ENCODE measurements at places on chromosomes 11 and 22. TPM values are rescaled to one million over a fixed set of nuclear protein-coding genes. Genes with fewer than 3 reads are reported as not detected.

TP53AIP1 gene
- not detected for total RNA-seq

TNNT3 gene
- not detected for total RNA-seq

TPBGL gene
- not detected for total RNA-seq

TNRC6B gene
- total RNA-seq, result 47.9 TPM

MMP8 gene
- not detected for total RNA-seq

RPS13 gene
- 810 TPM for total RNA-seq

DDX17 gene
- total RNA-seq, result 1,484 TPM

GRCh38 chr22:43330178-43331068 is 12.7 kb downstream of the SCUBE1 start:
- H3K27ac ChIP-seq, result no peak overlapping the region
- peaks cover 7% of the 10 kb centered on the region for H3K4me1 ChIP-seq
- DNase-seq, result no peak
- no peaks in the 10 kb centered on the region for H3K27me3 ChIP-seq
- H3K36me3 ChIP-seq, result no peaks in the 10 kb centered on the region

- H3K4me3 ChIP-seq, result no peak overlapping the region
- H3K4me1 ChIP-seq, result peaks cover 4% of the 10 kb centered on the region
- DNase-seq, result no peak
- no peaks in the 10 kb centered on the region for H3K27me3 ChIP-seq
- H3K27ac ChIP-seq, result peak overlapping the region; percentile 51
- H3K36me3 ChIP-seq, result peaks cover 24% of the 10 kb centered on the region
Observed at GRCh38 chr22:41308054-41308453, 6.7 kb downstream of the ZC3H7B start.

DNA sequence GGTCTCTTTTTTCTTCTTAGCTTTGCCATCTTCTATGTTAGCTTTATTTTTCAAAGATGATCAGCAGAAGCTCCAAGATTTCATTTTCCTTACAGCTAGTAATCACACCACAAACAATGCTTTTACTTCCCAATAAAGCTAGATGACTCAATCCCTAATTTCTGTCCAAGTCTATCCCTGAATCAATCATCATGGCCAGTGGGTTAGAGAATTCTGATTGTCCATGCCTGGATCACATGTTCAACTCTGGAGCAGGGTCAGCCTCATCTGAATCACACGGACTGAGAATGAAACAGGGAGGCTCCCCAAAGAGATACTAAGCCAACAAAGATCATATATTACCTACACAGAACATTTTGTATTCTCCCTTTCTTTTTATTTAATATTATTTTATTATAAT is 79.6 kb downstream of the BBOX1 start:
- H3K4me3 ChIP-seq, result no peak overlapping the region
- H3K4me1 ChIP-seq, result no peaks in the 10 kb centered on the region
- no peak for DNase-seq
- H3K36me3 ChIP-seq, result no peaks in the 10 kb centered on the region

DNA sequence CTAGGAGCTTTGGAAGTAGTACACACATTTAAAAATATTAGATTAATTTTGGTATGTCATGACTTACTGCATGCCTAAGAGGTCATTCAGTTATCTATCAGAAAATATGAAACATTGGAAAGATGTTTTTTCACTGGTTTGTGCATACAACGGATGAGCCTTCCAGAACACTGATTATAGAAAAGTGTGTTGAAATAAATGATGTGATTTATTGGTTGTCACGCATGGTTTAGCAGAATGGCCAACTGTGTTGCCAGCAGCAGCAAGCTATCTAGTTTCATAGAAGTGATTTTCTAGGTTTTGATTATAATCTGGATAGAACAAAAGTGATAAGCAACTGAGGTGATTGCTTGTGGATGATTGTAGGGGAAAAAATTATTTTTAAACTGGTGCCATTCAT is 53.6 kb downstream of the DDX10 start:
- no peaks in the 10 kb centered on the region for H3K27me3 ChIP-seq
- no peak overlapping the region for H3K4me3 ChIP-seq
- no peak overlapping the region for H3K27ac ChIP-seq
- no peak for DNase-seq

DNA sequence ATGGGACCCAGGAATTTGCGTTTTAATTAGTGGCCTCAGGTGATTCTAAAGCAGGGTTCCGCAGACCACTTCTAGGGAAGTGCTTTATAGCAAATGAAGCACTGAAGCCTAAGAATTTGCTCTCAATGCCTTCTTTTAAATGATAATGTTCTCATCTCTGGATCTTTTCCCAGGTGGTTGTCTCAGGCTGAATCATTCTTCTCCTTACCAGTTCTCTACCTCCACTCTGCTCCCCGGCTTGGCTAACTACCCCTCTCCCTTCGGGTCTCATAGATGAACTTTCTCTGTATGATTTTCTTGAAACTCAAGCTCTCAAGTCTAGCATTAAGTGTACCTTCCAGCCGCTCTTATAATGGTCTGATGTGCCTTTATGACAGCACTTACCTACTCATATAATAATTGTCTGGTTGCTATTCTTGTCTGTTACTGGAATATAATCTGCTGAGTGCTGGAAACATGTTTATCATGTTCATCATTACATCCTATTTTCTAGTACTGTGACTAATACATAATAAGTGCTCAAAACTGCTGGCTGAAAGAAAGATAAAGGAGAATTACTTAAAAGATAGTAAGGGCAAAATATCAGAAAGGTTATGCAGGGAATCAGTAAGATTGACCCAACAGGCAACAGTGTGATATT is 195.9 kb upstream of the SESN3 start:
- DNase-seq, result no peak
- H3K27me3 ChIP-seq, result no peaks in the 10 kb centered on the region
- no peaks in the 10 kb centered on the region for H3K4me1 ChIP-seq

GRCh38 chr11:60343094-60343704 is 16.1 kb downstream of the MS4A6E start:
- no peaks in the 10 kb centered on the region for H3K4me1 ChIP-seq
- no peaks in the 10 kb centered on the region for H3K27me3 ChIP-seq
- H3K4me3 ChIP-seq, result no peak overlapping the region
- H3K27ac ChIP-seq, result no peak overlapping the region
- no peak for DNase-seq

DNA sequence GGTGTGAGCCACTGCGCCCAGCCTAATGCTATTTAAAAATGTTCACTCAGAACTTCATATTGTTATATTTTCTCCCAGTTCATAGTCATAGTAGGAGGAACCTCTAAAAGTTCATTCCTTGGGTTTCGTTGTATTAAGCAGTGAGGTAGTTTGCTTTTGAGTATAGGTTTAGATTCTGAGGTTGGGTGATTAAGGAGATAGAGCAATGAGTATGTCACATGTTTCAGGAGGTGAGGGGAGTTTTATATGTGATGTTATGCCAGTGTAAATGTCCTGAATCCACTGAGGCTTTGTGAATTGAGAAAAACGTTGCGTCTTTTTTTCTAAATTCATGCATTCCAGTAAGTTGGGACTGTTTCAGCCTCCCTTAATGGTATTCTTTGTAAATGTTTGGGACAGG is 4.2 kb downstream of the UBE2L3 start:
- H3K27me3 ChIP-seq, result no peaks in the 10 kb centered on the region
- H3K4me1 ChIP-seq, result peaks cover 71% of the 10 kb centered on the region
- no peak overlapping the region for H3K4me3 ChIP-seq
- H3K27ac ChIP-seq, result peak overlapping the region; percentile 23
- H3K36me3 ChIP-seq, result no peaks in the 10 kb centered on the region
- no peak for DNase-seq

DNA sequence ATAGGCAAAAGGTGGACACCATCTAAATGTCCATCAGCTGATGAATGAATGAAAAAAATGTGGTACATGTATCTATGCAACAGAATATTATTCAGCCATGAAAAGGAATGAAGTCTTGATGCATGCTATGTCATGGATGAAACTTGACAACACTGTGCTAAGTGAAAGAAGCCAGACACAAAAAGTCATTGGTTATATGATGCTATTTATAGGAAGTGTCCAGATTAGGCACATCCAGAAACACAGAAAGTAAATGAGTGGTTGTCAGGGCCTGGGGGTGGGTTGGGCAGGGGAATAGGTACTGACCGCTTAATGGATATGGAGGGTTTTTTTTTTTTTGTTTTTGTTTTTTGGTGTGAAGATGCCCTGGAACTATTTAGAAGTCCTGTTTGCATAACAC is 21.7 kb upstream of the MN1 start:
- no peaks in the 10 kb centered on the region for H3K27me3 ChIP-seq
- no peaks in the 10 kb centered on the region for H3K36me3 ChIP-seq
- DNase-seq, result no peak
- no peak overlapping the region for H3K27ac ChIP-seq

DNA sequence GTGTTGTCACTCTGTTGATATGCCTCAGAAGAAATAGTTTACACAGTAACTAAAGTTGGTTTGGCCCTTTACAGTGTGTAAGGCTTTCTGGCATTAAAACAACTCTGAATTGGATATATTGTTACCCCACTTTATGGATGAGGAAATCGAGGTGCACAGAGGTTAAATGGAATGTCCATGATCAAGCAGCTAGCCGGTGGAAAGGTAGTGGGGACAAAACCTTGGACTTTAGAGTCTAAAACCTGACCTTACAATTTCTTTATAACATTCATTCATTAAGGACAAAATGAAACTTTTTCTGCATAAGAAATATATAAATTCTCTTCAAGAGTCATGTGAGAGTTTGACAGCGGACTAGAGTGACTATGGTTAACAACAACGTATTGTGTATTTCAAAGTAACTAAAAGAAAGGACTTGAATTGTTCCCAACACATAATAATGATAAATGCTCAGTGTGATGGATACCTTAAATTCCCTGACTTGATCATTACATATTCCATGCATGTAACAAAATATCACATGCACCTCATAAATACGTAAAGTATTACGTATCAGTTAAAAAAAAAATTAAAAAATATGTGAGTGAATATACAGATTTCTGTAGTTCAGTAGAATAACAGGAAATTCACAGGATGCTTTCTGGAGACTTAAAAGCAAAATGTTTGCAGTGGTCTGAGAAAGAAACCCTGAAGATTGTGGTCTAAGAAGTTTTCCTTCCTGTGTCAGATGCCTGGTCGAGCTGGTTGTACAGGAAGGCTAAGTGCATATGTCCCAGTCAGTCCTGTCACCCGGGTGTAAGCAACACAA is 51.0 kb downstream of the TEAD1 start:
- H3K27ac ChIP-seq, result peak overlapping the region; percentile 57
- no peaks in the 10 kb centered on the region for H3K27me3 ChIP-seq
- peaks cover 49% of the 10 kb centered on the region for H3K4me1 ChIP-seq
- no peak overlapping the region for H3K4me3 ChIP-seq
- no peaks in the 10 kb centered on the region for H3K36me3 ChIP-seq

GRCh38 chr11:7531011-7531410 is 17.2 kb downstream of the PPFIBP2 start:
- no peak for DNase-seq
- no peaks in the 10 kb centered on the region for H3K27me3 ChIP-seq
- H3K27ac ChIP-seq, result no peak overlapping the region
- peaks cover 14% of the 10 kb centered on the region for H3K4me1 ChIP-seq
- no peak overlapping the region for H3K4me3 ChIP-seq
- H3K36me3 ChIP-seq, result no peaks in the 10 kb centered on the region
